ENCODE measurements at places on chromosomes 5 and 9.
A peak's percentile ranks its signal among the peaks of the same experiment; 100 is the strongest.

DNA sequence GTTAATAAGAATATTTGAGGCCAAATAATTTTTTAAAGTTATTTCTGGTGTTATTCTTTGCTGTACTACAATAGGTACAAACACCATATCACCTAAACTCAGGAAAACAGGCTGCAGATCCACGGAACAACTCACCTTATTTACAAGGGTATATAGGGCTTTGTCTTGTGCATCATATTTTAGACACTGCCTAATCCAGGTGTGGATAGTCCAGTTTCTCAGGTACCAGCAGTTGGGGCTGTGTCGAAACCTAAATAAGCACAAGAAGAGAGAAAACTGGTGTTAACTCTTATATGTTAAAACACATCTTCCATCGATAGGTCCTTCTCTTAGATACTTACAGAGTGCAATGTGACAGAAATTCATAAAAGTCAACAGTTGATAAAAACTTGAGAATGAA, 82.2 kb downstream of the MRPS27 start:
- DNase-seq = no peak

DNA sequence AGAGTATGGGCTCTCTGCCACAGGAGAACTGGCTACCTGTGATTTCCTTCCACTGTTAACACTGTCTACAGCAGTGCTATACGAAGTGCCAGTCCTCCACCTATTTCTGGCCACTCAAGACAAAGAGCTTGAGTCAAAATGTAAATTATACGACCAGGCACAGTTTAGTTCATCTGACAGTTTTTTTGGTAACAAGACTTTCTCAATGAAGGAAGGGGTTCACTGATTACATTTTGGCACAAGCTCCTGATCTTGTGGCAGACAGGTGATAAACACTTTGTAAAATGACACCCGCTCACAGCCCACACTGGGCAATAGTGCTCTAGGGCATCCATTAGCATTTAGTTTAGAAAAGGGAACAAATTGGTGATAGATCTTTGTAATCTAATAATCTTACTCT, 8.6 kb downstream of the RBM22 start:
- DNase-seq = no peak

DNA sequence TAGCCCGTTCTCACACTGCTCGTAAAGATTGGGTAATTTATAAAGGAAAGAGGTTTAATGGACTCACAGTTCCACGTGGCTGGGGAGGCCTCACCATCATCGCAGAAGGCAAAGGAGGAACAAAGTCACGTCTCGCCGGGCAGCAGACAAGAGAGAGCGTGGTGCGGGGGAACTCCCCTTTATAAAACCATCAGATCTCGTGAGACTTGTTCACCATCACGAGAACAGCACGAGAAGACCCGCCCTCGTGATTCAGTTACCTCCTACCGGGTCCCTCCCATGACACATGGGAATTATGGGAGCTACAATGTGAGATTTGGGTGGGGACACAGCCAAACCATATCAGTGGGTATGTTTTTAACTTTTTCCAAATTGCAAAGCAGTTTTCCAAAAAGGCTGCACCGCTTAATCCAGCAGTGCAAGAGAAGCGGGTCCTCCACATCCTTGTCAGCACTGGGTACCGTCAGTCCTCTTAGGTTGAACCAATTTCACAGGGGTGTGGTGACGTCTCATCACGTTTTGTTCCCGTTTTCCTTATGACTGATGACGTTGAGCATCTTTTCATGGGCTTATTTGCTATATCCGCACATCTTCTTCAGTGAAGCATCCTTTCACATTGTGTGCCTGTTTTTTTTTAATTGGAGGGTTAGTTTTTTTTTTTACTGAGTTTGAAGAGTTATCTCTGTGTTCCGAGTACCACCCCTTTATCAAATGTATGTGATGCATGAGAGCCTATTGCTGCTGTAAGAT, 8.0 kb upstream of the FCN2 start:
- no peak for DNase-seq

GRCh38 chr9:121987314-121987713, 105.8 kb downstream of the TTLL11 start:
- no peak for DNase-seq

DNA sequence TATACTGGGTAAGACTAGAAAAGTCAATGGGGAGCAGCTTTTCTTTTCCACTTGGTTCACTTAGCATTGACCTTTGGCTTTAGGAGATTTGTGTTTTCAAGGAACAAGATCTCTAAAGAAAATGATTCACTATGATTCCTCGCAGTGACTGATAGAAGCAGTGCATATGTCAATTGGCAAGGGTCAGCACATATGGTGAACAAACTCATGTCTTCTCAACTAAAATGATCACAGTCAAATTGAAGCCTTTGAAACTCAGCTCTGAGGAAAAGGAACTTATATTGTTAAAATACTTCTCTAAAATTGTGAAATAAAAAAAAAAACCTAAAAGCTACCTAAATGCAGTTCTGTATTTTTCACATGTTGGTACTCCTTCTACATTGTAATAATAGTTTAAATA, 43.2 kb upstream of the IL7R start:
- no peak for DNase-seq

GRCh38 chr5:122498163-122498562, 186.1 kb downstream of the SNCAIP start:
- DNase-seq = no peak

GRCh38 chr9:97510797-97511654, 9.6 kb downstream of the TMOD1 start:
- DNase-seq = no peak

DNA sequence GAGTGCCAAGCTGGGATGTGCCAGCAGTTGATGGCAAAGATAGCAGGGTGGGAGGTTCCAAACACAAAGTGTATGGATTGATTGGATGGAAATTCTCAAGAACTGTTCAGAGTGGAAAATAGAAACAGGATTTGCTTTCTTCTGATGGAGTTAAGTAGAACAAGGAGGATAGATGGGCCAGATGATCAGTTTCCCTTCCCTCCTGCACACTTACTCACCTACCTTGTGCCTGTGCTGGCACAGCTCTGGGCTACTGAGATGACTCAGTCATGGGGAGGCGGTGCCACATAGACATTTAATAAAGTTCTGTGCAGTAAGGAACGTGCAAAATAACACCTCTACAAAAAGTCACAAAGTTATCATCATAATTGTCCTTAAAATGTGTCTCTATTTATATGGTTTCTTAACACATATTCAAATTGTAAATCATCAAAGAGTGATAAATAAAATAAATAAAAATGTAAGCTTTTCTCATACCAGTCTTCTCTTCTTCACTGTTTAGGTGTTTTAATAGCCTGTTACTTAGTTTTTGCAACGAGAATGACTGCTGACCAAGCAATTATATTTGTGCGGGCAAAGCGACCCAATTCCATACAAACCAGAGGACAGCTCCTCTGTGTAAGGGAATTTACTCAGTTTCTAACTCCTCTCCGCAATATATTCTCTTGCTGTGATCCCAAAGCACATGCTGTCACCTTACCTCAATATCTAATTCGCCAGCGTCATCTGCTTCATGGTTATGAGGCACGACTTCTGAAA, 12.7 kb downstream of the PTPDC1 start:
- no peak for DNase-seq

DNA sequence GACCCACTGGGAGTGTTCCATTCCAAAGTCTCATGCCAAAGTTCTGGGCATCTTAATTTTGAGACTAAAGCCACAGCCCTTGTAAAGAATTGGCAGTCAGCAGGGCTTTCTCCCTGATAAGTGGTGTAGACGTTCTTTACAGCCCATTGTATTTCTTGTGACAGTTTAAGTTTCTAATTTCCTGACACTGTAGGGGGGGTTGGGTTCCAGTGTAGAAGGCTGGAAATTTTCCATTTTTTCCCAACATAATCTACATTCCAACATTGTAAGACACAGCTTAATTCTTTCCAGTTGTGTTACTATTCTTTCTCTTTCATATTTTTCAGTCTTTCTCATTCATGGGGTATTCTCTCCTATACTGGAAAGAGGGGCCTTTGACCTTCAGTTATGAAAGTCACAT, 121.1 kb downstream of the FBXL7 start:
- no peak for DNase-seq

- DNase-seq = no peak
Measured at GRCh38 chr5:178234121-178234749, 1.6 kb upstream of the PHYKPL start.

- DNase-seq = no peak
Measured at GRCh38 chr9:90735952-90736351, 65.7 kb upstream of the SYK start.

DNA sequence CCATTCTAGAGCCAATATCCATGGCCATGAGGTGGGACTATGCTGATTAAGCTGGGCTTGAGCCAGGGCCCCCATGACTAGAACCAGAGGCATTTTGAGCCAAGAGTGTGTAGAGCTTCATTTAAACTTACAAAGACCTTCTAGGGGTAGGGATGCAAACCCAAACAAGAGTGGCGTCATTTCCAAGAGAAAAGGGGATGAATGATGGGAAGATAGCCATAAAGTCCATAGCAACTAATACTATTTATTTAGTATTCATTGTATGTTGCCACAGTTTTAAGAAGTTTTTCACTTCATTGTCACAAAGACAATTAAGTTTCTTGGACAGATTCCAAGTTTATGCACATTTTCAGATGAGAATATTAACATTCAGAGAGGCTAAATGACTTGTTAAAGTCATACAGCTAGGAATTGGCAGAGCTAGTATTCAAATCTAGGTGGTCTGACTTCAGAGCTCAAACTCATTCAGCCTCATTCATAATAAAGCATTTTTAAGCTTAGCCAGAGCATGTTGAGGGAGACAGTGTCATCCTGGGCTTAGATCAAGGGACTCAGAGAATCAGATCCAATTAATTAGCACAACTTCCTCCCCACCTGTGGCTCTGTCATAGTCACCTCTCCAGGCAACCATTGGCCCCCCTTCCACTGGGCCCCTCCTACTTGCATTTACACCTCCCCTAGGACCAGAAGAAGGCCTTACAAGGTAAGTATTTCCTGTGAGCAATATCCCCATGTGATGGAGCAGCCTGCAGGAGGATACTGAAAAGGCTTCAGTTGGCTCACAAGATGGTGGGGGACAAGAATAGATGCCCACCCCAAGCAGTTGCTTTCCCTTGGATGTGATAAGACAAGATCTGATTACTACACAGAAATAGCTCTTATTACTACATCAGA, 95.0 kb upstream of the PCSK1 start:
- DNase-seq = no peak

GRCh38 chr9:133975511-133975910, 16.6 kb downstream of the VAV2 start:
- DNase-seq = no peak

GRCh38 chr5:78731884-78732283, 83.3 kb upstream of the LHFPL2 start:
- no peak for DNase-seq

DNA sequence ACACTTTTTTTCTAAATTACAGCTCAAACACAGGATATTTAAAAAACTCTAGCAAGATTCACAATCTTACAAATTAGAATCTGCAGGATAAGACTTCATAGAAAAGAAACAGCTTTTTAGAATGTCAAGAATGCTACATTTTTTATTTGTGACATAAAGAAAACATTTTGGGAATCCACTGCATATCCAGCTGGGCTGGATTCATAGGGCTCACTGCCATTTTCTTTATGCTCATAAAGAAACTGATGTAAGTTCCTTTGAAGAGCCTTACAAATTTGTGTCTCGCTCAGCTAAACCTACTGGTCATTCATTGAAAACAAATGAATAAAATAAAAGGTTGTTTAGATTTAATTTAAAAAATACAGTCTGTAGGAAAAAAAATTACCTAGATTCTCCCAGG, 332.3 kb downstream of the TRPM3 start:
- DNase-seq = no peak

- DNase-seq = no peak
Measured at GRCh38 chr5:173123416-173123815, 20.9 kb upstream of the BNIP1 start.

DNA sequence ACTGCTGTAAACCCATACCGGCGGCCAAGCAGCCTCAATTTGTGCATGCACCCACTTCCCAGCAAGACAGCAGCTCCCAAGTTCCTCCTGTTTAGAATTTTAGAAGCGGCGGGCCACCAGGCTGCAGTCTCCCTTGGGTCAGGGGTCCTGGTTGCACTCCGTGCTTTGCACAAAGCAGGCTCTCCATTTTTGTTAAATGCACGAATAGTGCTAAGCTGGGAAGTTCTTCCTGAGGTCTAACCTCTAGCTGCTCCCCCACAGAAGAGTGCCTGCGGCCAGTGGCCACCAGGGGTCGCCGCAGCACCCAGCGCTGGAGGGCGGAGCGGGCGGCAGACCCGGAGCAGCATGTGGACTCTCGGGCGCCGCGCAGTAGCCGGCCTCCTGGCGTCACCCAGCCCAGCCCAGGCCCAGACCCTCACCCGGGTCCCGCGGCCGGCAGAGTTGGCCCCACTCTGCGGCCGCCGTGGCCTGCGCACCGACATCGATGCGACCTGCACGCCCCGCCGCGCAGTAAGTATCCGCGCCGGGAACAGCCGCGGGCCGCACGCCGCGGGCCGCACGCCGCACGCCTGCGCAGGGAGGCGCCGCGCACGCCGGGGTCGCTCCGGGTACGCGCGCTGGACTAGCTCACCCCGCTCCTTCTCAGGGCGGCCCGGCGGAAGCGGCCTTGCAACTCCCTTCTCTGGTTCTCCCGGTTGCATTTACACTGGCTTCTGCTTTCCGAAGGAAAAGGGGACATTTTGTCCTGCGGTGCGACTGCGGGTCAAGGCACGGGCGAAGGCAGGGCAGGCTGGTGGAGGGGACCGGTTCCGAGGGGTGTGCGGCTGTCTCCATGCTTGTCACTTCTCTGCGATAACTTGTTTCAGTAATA, at the start of gene FXN:
Gene FXN, plus strand, starts transcription at position 315 of the 871 bp plus-strand sequence. Its CDS starts 31 bp downstream, at position 346.
- peak; percentile 73 for DNase-seq

- DNase-seq = no peak
Measured at GRCh38 chr5:41559184-41559583, 48.8 kb upstream of the PLCXD3 start.

DNA sequence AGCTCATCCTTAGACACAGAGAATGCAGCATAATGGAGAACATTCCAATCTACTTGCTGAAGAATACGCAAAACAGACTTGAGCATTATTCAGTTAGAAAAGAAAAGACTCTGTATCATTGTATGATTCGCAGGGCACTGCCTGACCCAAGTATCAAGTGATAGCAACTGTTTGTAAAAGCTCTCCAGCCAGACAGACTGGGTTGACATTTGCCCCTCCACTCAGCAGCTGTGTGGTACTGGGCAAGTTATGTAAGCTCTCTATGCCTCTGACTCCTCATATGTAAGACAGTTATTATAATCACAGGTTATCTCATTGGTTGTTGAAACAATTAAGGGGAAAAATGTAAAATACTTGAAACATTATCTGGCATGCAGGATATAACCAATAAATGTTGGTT, 505.0 kb downstream of the ELAVL2 start:
- DNase-seq = no peak

- DNase-seq = no peak
Measured at GRCh38 chr9:3658964-3659363, 133.2 kb upstream of the RFX3 start.
